ENCODE measurements at places on chromosomes 7 and 10.

GRCh38 chr10:94777886-94778458 lies 15.5 kb downstream of the CYP2C19 start:
- no peaks in the 10 kb centered on the region for H3K4me1 ChIP-seq
- H3K27ac ChIP-seq: no peak overlapping the region
- H3K36me3 ChIP-seq: no peaks in the 10 kb centered on the region

- no peaks in the 10 kb centered on the region for H3K36me3 ChIP-seq
- no peak overlapping the region for H3K27ac ChIP-seq
- DNase-seq: no peak
- H3K27me3 ChIP-seq: no peaks in the 10 kb centered on the region
- H3K4me3 ChIP-seq: no peak overlapping the region
Observed at GRCh38 chr7:24734306-24734705, 23.0 kb downstream of the GSDME start.

DNA sequence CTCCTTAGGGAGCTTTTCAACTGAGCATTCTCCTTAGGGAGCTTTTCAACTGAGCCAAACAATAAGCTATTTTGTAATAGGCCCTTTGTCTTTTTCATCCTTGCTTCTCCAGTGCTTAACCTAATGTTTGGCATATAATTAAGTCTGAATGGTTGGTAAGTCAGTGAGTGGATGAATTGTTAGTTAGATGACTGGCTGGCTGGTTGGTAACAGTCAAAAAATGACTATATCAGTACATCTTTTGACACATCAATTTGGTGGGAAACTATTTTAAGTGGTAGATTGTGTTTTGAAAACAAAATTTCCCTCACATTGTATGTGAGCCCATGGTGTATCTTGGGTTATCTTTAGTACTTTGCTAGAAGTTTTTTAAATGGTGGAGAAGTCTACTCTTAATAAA lies 16.4 kb downstream of the ING3 start:
- H3K36me3 ChIP-seq: peaks cover 40% of the 10 kb centered on the region
- DNase-seq: no peak
- H3K4me3 ChIP-seq: no peak overlapping the region
- H3K27me3 ChIP-seq: no peaks in the 10 kb centered on the region
- no peak overlapping the region for H3K27ac ChIP-seq

GRCh38 chr7:102260856-102261255 lies 25.8 kb upstream of the SH2B2 start:
- no peak overlapping the region for H3K27ac ChIP-seq
- no peak overlapping the region for H3K4me3 ChIP-seq
- H3K4me1 ChIP-seq: no peaks in the 10 kb centered on the region
- DNase-seq: no peak
- H3K27me3 ChIP-seq: no peaks in the 10 kb centered on the region
- no peaks in the 10 kb centered on the region for H3K36me3 ChIP-seq

- no peak overlapping the region for H3K27ac ChIP-seq
- DNase-seq: no peak
- no peaks in the 10 kb centered on the region for H3K36me3 ChIP-seq
- no peak overlapping the region for H3K4me3 ChIP-seq
- H3K4me1 ChIP-seq: no peaks in the 10 kb centered on the region
Observed at GRCh38 chr7:47914717-47915615, 33.3 kb downstream of the PKD1L1 start.

Measured in vagina (tissue), 2 donors.